IPS-NIHi11 (cell line): ENCODE measurements at places on chromosomes 2 and 18.

GRCh38 chr2:47819834-47820233 lies 36.9 kb downstream of the MSH6 start:
- DNase-seq: no peak

DNA sequence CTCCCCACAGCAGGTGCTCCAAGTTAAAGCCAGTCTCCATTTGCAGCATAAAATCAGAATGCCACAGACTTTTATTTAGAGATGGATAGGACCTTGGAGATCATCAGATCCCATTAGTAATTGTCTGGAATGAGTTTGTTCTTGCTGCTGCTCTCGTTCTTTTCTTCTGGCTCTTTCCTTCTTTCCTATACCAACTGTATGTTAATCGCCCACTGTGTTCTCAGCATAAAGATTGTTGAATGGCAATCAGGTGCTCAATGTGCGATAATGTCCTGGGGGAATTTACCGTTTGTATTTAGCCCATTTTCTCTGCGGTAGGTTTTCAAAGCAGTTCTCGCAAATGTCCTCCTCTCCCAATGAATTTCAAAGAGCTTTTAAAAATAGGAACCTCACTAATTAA lies 3.3 kb downstream of the GPR39 start:
- DNase-seq: no peak

DNA sequence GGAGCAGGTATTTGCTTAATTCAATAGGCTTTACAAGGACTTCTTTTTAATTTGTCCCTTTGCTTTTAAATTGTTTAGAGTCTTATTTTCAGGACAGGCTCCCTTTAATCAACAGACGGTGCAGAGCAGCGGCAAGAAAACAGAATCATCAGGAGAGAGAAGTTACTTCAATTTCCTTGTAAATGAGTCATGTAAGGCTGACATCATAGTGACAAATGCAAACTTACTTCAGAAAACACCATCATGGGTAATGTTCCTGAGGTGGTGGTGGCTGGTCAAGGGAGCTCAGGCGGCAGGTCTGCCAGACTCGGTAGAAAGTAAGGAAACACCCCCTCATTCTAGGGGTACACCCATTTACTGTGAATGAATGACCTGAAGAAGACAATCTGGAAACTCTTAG lies 395.1 kb downstream of the FBXO15 start:
- DNase-seq: no peak

- DNase-seq: no peak
These were observed 282.8 kb downstream of the NBAS start for GRCh38 chr2:15278296-15278695.

DNA sequence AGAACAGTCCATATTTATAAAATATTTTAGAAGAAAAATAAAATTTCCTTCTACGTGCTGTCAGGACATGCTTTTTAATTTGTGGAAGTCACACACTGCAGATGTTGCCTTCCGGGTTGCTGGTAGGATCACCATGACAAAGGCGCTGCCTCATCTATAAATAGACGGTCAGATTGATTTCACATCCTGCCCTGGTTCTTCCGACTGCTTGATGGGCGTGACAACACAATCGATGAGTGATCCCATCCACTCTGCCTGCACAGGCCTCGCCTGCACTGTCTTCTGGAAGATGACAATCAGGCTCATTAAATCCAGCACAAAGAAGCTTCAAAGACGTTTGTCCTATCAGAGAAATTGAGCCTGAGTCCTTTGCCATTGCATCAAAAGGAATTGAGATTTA lies 318.9 kb upstream of the TRIB2 start:
- DNase-seq: peak; percentile 17

GRCh38 chr18:11154368-11154989 lies 5.1 kb upstream of the PIEZO2 start:
- DNase-seq: peak; percentile 20

DNA sequence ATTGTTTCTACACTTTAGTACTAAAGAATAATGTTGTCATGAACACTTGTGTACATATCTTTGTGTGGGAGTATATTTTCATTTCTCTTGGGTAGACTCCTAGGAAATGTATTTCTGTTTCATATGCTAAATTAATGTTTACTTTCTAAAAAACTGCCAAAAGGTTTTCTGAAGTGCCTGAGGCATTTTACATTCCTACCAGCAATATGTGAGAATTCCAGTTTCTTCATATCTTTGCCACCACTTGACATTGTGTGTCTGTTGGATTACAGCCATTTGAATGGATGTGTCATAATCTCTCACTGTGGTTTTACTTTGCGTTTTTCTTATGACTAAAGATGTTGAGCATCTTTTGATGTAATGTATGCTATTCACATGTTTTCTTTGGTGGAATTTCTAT lies 428.2 kb upstream of the KCNH7 start:
- DNase-seq: no peak

GRCh38 chr2:200278694-200279316 lies 27.7 kb upstream of the SPATS2L start:
- no peak for DNase-seq

DNA sequence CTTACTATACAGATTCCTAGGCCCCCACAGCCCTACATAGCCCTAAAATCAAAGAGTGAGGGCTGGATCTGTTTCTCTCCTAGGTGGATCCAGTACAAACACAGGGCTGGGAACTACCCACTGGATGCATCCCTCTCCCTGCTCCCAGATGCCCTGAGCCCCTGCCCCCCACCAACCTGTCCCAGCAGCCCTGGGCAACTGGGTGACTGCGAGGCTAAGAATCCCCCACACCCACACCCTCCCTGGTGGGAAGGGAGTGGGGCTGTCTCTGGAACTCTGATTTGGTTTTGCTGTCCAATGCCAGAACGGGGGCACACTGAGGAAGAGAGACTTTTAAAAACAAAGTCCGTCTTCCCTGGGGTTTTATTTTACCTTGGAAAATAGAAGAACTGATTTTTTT lies 113.1 kb downstream of the SMAD7 start:
- DNase-seq: no peak

DNA sequence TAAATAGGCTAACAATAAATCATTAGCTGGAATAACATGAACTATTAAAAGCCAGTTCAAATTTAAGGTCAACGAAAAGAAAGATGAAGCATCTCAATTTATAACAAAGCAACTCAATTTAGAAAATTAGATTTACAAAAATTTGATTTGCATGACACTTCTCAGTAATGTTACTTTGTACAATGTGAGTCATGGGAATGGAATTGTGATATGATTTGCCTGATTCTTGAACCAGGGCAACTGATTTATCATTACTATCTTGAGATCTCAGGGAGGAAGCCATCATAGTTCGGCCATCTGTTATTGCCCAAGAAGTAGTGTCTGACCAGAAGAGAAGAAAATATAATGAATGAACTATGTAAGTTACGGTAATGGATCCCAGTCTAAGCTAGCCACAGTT lies 193.1 kb downstream of the RIT2 start:
- no peak for DNase-seq

DNA sequence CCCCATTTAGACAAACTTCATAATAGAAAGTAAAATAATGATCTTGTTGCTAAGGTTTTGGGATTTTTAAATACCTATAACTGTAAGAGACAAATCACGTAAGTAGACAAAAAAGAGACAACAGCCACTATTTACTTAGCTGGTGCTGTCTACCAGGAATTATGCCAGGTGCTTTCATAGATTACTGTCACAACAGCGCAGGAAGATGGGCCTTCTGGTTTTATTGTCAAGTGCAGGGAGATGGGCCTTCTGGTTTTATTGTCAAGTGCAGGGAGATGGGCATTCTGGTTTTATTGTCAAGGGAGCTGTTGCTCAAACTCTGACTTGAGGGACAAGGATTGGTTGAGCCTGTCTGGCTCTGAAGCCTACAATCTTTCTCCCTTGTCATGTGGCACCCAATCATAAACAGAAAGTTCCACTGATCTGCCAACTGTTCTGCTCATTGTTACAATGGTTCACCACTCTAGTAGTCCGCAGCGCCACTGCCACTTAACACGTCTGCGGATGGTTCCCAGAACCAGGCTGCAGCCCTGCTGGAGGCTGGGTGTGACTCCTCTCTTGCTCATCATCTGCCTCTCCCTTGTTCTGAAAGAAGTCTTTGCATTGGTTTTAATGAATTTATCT lies 95.0 kb downstream of the RNF144A start:
- DNase-seq: no peak

- DNase-seq: no peak
These were observed 500.5 kb downstream of the TSN start for GRCh38 chr2:122255924-122256323.

- no peak for DNase-seq
These were observed 9.3 kb downstream of the TMEM182 start for GRCh38 chr2:102771114-102771513.

GRCh38 chr2:43399515-43400264 lies 173.3 kb upstream of the ZFP36L2 start:
- DNase-seq: no peak

- DNase-seq: no peak
These were observed 52.2 kb downstream of the PLB1 start for GRCh38 chr2:28547906-28548600.

GRCh38 chr2:218036371-218036770 lies 32.7 kb upstream of the RUFY4 start:
- DNase-seq: no peak

DNA sequence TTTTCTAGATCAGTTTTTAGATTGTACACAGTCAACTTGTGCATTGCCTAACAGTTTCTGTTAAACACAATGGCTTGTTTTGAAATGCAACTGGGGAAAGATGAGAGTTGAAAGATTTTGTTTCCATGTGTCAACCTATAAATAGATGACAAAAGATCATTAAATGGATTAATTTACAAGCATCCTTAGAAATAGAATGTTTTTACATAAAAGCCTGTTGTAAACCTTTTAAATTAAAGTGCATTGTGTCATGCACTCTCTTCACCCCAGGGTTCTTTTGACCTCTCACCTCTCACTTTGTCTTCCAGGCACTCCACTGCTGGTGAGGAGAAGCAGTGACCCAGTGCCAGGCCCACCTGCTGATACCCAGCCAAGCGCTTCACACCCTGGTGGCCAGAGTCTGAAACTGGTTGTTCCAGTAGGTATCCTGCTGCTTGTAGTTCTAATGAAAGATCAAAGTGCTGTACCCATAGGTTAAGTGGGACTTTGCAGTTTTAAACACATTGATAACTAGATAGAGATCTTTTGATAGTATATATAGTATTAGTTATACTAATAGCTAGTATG lies 502.1 kb downstream of the PARD3B start:
- peak; percentile 73 for DNase-seq

DNA sequence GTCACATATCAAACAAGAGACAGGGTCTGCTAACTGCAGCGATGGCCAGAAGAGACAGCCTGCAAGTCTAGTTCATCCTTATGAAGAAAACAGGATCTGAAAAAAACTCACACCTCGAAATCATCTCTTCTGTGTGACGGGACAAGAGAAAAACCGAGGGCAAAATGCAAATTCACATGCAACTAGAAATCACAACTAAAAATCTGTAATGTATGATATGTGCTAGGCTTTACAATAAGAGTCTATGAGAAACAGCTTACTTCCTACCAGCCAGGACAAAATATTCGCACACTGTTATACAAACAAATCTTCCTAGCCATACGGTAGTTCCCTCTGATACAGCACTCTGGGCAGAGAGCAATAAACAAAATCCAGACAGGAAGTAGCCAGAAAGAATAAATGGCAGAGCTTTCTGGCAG lies 48.8 kb downstream of the ANKRD44 start:
- no peak for DNase-seq

- DNase-seq: no peak
These were observed 158.8 kb downstream of the DDX1 start for GRCh38 chr2:15750433-15750814.

DNA sequence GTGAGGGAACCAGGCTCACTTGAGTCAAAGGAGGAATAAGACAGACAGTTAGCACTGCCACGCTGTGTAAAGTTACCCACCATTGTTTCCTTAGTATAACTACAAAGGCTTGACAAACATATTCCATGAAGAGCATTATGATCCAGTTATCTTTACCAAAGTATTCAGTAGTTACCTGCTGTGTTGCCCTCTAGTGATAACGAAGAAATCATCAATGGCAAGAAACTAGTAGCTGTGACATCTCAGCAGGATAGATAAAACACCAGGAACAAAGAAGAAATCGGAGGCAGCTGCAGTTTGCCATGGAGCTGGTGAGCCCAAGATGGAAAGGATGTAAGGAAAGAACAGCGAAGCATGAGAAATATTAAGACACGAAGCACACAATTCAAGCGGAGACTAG lies 215.3 kb upstream of the FSHR start:
- DNase-seq: no peak

- no peak for DNase-seq
These were observed 170.3 kb downstream of the GFPT1 start for GRCh38 chr2:69216535-69217332.

DNA sequence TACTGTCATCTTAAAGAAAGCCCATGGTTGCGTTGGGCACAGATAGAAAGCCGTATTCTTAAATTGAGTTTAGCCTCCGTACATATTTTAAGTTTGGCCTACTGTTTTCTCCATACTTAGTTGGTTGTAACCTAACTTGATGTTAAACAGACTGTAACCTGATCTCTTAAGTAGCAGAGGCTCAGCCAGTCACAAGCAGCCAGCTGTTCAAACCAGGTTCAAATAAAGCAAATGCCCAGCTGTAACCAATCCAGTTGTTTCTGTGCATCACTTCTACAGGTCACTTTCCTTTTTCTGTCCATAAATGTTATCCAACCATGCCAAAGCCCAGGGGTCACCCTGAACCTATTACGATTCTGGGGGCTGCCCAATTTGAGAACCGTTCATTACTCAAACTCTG lies 10.0 kb upstream of the THADA start:
- DNase-seq: no peak

- peak; percentile 56 for DNase-seq
These were observed 120.5 kb upstream of the POU3F3 start for GRCh38 chr2:104733226-104733943.

DNA sequence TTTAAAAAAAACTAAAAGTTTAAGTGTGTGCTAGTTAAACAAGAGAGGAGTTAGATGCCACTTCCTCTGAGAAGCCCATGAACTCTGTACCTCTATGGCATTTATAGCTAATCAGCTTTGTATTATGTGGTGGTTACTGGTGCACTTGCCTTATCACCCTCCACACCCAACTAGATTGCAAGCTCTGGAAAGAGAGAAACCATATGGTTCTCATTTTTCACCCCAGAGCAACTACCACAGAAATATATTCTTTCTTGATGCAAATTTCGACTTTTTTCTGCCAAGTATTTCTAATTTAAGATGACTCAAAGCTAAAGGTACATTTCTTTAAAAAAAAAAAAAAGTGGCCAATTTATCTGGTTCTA lies 24.2 kb downstream of the RAPH1 start:
- DNase-seq: no peak

DNA sequence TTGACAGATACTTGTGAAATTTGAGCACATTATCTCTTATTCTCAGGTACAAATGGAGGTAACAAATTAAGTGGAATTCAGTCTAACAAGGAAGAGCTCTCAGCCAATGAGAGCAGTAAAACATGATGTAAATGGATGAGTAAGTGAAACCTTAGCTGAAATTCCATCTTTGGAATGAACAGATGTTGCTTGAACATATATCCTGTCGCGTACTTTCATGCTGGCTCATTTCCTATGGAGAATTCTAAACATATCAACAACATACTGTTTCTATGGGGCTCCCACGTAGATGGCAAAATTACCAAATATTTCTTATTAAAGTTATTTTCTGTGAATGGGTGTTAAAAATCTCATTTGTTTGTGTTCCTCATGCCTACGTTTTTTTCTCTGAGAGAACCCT lies 256.3 kb upstream of the LINC00305 start:
- no peak for DNase-seq
